NCI-H1048 (cell line): ENCODE measurements at places on chromosomes 2 and 18.

DNA sequence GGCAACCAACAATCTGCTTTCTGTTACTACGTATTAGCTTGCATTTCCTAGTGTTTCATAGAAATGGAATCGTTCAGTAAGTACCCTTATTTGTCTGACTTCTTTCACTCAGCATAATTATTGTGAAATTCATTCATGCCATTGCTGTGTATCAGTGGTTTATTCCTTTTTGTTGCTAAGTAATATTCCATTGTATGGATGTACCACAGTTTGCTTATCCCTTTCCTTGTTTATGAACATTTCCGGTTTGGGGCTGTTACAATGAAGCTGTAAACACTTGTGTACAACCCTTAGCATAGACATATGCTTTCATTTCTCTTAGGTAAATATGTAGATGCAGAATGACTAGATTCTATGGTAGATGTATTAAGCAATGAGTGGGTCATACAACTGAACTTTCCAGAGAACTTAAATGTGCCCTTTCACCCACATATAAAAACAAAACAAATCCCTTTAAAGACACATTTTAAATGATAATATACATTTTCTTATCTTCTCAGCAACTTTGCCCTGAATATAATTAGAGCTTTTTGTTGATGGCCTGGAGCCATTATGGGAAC, 21.9 kb downstream of the FER1L5 start:
- DNase-seq, result no peak

DNA sequence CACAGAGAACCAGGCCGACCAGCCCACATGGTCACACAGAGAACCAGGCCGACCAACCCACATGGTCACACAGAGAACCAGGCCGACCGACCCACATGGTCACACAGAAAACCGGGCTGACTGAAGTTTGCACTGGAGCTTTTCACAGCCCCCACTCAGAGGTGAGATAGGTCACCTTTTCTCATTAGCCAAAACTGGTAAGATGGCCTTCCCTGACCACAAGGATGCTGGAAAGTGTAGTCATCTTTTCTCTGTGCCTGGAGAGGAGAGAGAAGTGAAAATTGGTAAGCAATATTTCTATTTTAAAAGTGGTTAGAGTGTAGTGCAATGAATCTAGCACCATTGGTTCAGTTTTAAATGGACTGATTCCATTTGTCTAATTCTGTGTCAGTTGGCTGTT, 247.1 kb downstream of the NEDD4L start:
- DNase-seq, result no peak

- no peak for DNase-seq
Measured at GRCh38 chr2:128623776-128624761, 305.4 kb upstream of the HS6ST1 start.

- no peak for DNase-seq
Measured at GRCh38 chr2:10783421-10783820, 29.2 kb downstream of the PDIA6 start.
